Transverse colon (tissue), 4 donors: ENCODE measurements at places on chromosomes 16 and 17. TPM values are rescaled to one million over a fixed set of nuclear protein-coding genes. Genes with fewer than 3 reads are reported as not detected.

The GPRC5B gene
- total RNA-seq = 6.3 TPM

The NEUROD2 gene
- not detected for total RNA-seq

The C16orf54 gene
- 8.2 TPM for total RNA-seq

The TNFRSF13B gene
- not detected for total RNA-seq

GRCh38 chr17:82444284-82444893, 6.2 kb downstream of the CYBC1 start:
- H3K27me3 ChIP-seq = no peaks in the 10 kb centered on the region
- H3K4me3 ChIP-seq = no peak overlapping the region
- no peaks in the 10 kb centered on the region for H3K36me3 ChIP-seq
- no peak overlapping the region for H3K27ac ChIP-seq
- no peak for DNase-seq
- H3K4me1 ChIP-seq = peaks cover 5% of the 10 kb centered on the region

- H3K36me3 ChIP-seq = no peaks in the 10 kb centered on the region
- peaks cover 23% of the 10 kb centered on the region for H3K4me1 ChIP-seq
- H3K4me3 ChIP-seq = no peak overlapping the region
- H3K27ac ChIP-seq = peak overlapping the region; percentile 90
- no peaks in the 10 kb centered on the region for H3K27me3 ChIP-seq
Observed at GRCh38 chr17:78315355-78316114, 44.3 kb downstream of the SOCS3 start.

GRCh38 chr16:81625544-81626153, 153.4 kb upstream of the PLCG2 start:
- H3K27ac ChIP-seq = peak overlapping the region; percentile 37
- peaks cover 5% of the 10 kb centered on the region for H3K4me1 ChIP-seq
- no peak overlapping the region for H3K4me3 ChIP-seq
- H3K27me3 ChIP-seq = no peaks in the 10 kb centered on the region
- peak; percentile 35 for DNase-seq

- no peak overlapping the region for H3K4me3 ChIP-seq
- H3K27ac ChIP-seq = no peak overlapping the region
- DNase-seq = no peak
- no peaks in the 10 kb centered on the region for H3K4me1 ChIP-seq
Observed at GRCh38 chr16:87728026-87728425, 37.8 kb downstream of the KLHDC4 start.

GRCh38 chr16:84237994-84238750, 1.6 kb downstream of the KCNG4 start:
- H3K4me3 ChIP-seq = no peak overlapping the region
- H3K36me3 ChIP-seq = no peaks in the 10 kb centered on the region
- H3K4me1 ChIP-seq = no peaks in the 10 kb centered on the region
- H3K27me3 ChIP-seq = peaks cover 14% of the 10 kb centered on the region
